Stimulated activated CD4-positive, alpha-beta T cell treated with anti-CD3 and anti-CD28 coated beads, TNF-alpha, amount 100 ng/mL, for 24 hours (primary cell): ENCODE measurements at places on chromosomes 5 and 9.

- no peak for DNase-seq
Observed at GRCh38 chr9:92512622-92513021, 23.2 kb downstream of the ECM2 start.

DNA sequence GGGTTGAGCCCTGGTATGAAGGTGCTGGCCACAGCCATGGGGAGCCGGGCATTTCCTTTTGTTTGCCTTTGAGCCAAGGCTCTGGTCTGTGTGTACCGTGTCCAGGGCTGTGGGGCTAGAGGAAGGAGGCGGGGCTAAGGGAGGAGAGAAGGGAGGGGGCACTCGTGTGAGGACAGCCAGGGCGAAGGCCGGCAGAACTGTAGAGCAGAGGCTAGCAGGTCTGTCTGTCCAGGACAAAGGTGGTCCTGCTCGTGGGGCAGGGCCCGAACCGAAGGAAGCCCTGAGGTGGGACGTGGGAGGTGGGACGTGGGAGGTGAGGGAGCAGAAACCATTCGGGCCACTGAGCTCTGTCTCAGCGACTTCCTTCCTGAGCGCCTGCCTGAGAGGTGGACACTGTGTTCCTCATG, 41.3 kb upstream of the TESK1 start:
- DNase-seq: no peak

DNA sequence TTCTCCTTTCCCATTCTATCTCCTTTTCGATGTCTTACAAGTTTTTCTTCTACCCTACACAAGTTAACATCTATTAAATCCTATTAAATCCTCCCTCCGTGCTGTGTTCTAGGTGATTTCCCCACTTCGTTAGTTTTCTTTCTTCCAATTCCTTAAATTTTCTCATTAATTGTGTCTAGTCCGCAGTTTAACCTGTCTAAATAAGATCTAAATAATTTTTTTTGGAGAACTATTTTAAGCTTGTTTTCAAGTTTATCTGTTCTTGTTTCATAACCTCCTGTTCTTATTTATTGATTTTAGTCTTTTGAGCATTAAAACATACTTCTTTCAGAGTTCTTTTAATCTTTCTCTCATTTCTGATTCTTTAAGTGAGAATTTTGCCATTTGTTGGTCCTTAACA, 109.3 kb downstream of the UHRF2 start:
- no peak for DNase-seq

GRCh38 chr5:148090773-148091250, 27.0 kb downstream of the SPINK5 start:
- DNase-seq: no peak

DNA sequence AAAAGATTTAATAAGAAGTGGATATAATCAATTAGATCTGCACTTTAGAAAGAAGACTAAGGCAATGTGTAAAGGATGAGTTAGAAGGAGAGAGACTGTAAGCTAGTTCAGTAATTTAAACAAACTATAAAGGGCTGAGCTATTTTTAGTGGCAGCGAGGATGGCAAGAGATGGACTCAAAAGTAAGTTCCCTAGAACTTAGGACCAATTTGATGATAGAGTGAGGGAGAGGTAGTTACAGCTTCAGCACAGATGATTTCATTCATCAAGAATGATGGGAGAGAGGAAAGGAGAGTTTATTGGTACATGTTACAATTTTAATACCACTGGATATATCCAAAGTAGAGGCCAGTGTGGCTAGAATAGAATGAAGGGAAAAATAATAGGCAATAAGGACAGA, 19.1 kb downstream of the NADK2 start:
- DNase-seq: no peak
